ENCODE measurements at places on chromosomes 6 and 20.

DNA sequence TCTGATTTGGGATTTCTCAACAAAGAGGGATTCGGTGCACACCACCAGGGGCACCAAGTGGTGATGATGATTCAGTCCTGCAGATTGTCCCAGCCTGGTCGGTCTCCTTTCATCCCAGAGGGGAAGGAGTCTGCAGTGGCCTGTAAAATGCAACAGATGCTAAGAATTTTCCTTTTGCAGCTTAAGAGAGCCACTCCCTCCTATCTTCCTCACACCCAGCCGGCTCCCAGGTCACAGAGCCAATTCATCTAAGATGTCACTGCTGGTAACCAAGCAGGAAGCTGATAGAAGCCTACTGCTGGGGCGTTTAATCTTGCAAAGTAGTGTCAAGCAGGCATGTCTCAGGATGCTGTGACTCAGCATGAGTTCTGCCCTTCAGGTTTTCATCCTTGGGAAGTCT is 203.8 kb upstream of the LRFN2 start:
- DNase-seq, result no peak

DNA sequence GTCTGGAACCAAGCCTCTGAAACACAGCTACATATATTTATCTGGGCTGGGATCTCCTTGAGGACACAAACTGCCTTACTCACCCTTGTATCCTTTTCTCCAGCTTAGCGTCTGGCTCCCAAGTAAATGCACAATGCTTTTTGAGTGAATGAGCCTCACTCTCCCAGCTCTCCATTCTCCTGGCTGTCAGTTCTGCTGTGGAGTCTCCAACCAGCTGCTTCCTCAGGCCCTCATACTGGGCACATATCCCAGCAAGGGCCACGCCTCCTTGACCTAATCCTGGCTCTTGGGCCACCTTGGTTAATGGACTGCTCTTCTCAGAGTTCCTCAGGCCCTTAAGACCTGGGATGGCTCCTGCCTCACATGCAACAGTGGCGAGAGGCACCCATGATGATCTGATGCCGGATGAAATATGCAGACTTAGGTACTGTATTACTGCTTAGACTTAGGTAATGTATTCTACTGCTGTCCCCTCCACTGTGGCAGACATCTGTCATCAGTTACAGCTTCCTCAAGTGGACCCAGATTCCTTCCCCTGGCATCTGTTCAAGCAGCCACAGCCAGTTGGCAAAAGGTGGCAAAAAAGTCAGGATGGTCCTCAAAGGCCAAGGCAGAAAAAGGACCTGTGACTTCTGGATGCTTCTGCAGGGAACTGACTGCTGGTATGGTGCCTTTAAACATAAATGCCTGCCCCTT is 16.5 kb downstream of the SNHG17 start:
- no peak for DNase-seq

- DNase-seq, result no peak
Measured at GRCh38 chr6:167995731-167996151, 1.7 kb upstream of the KIF25 start.

GRCh38 chr6:65545920-65546319 is 161.1 kb downstream of the EYS start:
- DNase-seq, result no peak

- no peak for DNase-seq
Measured at GRCh38 chr20:44856442-44856841, 29.1 kb upstream of the YWHAB start.

- no peak for DNase-seq
Measured at GRCh38 chr20:34104059-34104458, 8.0 kb downstream of the EIF2S2 start.

- DNase-seq, result no peak
Measured at GRCh38 chr6:31968791-31969711, 2.9 kb downstream of the DXO start.

DNA sequence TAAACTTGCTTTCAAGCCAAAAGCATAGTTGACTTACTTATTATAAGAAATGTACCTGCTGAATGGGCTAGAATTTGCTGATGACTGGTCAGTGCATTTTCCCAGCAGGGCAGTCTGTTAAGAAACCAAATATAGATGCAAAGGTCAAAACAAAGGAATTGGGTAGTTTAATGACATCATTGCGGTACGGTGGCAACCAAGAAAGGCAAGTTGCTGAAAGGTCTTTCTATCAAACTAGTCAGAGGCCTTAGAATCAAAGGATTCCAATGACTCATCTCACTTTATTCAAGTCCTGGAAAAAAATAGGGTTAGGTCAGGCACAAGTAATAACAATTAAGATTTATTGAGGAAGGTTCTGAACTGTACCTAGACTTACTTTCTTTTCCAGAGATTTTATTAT is 76.4 kb downstream of the KIZ start:
- no peak for DNase-seq

DNA sequence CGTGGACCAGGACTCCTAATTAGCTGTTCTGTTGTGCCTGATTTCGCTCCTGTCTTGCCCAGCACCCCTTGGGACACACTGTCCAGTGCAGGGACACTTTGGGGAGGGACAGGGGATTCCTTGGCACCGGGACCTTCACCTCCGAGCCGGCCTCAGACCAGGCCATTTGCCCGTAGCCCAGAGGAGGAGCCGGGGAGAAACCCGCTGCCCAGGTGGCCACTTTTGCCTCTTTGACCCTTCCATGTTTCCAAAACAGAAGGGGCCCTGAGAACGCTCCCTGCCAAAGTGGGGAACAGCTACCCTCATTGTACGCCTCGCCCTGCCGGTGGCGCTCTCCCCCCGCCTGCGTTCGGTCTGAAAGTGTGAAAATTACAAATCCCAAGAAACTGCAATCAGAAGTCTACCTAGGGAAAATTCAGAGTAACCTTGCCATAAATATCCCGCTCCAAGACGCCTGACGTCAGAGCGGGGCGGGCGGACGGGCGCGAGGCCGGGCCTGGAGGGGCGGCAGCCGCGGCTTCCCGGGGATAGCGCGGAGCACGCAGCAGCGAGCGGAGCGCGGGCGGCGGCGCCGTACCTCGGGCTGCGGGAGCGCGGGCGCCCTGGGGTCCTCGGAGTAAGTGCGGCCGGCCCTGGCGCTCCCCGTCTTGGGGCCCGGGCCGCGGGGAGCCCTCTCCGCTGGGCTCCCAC is at the start of gene DAAM2:
Gene DAAM2 (plus strand): TSS at position 527 of the 690 bp plus-strand sequence. CDS start 63,927 bp downstream, outside the sequence.
- DNase-seq, result no peak

GRCh38 chr6:4192627-4193026 is 57.3 kb upstream of the ECI2 start:
- DNase-seq, result no peak

DNA sequence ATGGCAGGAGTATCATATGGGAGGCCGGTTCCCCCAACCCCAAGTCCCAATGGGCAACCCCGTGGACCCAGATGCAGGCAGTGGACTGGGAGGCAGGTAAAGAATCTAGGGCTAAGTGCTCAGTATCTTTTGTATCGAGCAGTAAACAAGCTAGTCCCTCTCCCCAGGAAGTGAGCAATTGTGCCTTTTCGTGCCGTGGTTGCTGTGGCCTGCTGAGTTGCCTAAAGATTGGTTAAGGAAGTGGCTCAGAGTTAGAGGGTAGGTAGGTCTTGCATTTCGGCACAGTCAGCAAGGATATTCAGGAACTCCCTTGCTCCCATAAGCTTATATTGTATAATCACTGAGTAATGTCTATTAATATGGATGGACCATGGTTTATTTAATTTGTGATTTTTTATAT is 1.3 kb upstream of the DNAH8 start:
- peak; percentile 47 for DNase-seq

DNA sequence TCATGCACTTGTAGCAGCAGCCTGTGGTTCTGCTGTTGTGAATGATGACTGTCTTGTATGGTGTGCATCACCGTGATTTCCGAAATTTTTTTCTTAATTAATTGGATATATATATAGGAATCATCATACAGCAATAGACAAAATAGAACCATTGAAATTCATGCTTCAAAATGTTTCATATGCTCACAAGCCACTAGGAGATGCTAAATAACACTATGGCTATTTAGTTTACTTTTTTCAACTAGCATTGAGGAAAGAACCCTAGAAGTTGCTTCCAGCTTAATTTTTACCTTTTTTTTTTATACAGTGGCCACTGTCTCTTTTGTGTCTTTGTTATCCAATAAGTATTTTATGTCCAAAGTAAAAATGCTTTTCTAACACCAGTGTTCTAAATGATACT is 485.4 kb downstream of the CDKAL1 start:
- no peak for DNase-seq

- no peak for DNase-seq
Measured at GRCh38 chr6:97909380-97909779, 626.4 kb upstream of the MMS22L start.

DNA sequence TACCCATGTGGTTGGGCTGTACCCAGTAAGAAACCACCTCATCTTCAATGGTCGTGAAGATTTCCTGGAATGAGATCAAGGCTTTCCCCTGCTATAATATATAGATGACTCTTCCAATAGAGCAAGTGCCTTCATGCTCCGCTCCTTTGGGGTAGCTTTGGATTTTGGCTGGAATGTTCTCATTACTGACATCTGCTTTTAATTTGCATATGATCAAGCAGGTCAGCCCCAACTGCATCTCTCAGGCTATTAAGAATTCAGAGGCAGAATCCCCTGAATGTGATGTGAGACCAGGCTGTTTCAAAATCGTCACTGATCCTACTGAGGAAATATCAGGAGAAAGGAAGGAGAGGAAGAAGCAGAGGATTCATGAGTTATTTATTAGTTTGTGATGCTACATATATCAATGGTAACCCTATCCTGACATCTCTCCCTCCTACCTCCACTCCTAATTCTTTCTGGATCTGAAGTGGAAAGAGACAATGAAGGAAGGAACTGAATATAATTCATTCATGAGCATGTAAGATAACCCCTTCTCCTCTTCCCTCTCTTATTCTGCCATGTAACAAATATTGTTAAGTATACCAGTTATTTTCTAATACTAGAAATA is 47.6 kb upstream of the FUCA2 start:
- no peak for DNase-seq

DNA sequence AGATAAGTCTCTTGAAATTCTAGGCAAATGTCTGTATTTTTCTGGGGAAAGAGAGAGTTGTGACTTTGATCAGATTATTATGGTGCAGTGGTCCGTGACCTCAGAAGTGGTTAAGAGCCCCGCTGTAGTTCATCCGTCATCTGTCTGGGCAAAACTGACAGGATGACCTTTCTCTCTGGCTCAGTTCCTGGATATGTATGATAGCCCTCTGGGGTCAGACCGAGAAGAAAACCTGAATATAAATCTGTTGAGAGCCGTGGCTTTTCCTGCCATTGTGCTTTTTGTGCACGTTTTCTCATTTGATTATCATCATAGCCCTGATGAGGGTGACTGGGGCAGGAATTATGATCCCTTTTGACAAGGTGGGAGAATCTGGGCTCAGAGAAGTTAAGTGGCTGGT is 26.5 kb downstream of the GHRH start:
- no peak for DNase-seq

DNA sequence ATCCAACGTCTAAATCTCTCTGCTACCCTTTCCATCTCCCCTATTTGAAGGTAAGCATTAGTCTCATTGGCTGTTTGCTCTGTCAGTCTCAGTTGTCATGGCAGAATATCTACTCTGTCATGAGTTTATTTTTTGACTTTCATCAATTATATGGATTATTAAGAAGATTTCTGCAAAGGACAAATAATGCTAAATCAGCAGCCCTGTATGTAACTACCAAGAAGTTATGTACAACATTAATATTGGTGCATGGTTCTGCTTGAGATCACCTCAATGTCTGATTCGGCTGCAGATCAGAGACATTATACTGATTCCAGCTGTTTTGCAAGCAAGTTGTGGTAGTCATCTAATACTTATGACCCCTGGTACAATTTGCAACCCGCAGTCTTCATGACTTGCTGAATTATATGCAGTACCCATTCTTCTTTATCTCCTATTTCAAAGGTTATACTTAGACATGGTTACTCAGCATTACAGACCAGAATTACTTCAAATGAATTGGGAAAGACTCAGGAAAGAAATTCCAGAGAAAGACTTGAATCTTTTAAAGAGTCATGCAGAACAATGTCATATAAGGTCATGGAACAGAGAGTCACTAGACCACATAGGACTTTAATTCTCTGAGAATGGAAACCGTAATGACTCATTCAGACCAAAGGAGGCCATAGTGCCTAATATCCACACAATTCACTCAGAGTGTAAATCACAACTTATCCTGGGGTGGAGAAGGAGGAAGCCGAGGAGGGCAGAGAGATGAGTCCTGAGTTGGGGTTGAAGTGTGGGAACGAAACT is 201.4 kb downstream of the IBTK start:
- no peak for DNase-seq

DNA sequence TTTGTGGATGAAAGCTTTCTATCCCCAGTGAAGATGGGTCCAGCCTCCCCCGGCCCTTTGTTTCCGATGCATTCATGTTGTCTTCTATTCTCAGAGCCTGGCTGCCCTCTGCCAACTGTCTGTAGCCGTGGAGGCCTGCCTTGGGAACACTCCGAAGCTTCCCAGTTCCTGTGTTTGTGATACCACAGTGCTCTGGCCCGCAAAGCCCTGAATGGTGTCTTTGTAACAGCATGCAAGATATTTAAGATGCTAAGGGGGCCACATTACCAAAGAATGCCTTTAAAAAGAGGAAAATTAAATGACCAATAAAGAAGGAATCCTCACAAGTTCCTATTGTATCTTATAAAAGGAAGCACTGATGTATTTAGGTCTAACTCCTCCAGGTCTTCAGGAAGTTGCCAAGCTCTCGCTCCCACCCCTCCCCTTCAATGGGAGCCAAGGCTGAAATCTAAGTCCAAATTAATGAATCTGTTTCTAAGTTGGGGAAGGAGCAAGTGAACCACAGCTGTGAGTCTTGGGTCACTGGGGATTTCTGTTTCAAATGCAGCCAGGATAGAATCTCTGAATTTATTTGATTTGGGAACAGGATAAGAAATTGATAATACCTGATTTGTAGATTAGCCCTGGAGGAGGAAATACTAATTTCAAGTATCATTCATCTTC is 596.1 kb downstream of the QKI start:
- no peak for DNase-seq

DNA sequence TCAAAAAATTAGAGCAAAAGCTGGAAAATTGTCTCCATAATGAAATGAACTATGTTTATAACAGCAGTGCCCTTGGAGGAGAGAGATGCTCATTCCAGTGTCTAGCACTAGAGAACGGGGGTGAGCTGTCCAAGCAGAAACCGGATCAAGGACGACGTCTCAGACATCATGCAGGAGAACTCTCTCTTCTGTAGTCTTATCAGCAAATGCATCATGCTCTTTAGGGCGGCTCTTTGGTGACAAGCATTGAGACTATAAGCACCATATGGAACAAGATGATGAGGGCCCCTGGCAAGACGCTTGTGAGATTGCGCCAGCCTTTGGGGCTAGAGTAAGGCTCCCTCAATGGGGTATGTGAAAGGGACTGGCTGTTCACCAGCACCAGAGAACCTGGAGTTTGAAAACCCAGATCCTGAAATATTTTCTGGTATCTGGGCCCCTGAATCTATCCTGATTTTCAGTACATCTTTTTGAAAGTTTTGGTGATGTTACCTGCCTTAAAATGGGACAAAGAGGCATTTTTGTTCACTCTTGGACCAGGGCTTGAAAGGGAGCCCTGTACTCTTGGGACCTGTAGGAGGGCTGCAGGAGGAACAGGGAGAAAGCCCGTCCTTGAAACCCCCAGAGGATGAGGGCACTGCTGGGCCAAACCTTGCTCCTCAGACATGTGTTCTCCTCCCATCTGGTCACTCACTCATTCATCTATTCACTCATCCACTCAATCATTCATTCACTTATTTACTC is 127.6 kb downstream of the TTLL2 start:
- no peak for DNase-seq

- DNase-seq, result no peak
Measured at GRCh38 chr20:60690771-60691170, 561.3 kb upstream of the CDH4 start.

GRCh38 chr20:23399568-23400241 is 21.6 kb downstream of the NAPB start:
- DNase-seq, result no peak

GRCh38 chr20:41331731-41332130 is 8.9 kb upstream of the LPIN3 start:
- DNase-seq, result no peak
